ENCODE measurements at places on chromosomes 4 and X.
A peak's percentile ranks its signal among the peaks of the same experiment; 100 is the strongest.

DNA sequence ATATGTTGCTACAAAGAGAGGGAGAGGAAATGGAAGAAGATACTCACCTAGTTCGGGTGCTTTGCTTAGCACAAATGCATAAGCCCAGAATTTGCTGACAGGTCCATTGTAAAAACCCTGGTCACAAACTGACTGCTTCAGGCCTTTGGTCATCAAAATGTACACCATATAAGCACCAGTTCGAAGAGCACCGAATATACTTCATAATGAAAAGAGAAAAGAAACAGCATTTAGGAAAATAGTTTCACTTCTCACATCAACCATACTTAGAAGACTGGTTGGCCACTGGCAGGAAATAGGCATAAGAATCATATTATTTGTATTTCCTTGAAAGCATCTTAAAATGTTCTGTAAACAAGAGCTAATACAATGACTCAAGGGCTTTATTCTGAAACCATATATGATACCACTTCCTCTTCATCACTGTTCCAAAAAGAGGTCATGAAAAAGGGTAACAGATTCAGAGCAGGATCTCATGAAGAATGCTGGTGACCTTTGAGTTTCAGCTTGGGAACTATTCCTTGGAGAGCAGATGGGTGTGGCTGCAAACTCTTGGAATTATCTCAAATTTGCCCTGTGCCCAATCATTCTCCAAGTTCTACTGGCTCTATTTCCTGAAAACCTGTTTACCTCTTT, 138.7 kb downstream of the ELOVL6 start:
- no peak for DNase-seq

DNA sequence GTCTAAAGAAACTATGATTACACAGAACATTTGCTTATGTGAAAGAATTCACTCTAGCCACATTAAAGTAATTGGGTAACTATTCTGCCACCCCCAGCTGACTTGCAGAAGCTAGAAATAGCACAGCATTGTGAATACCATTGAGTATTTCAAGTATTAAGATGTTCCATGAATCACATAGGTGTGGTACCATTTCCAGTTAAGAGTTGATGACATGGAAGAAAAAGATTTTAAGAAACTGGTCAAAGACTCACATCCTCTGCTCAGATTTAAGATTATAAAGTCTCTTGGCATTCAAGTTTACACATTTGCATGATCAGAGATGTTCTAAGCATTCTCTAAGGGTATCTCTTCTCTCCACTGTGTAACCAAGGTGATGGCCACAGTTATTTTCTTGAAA, 287.5 kb downstream of the CAMK2D start:
- no peak for DNase-seq

GRCh38 chrX:37958525-37959211, 47.7 kb upstream of the SYTL5 start:
- DNase-seq = no peak

- DNase-seq = no peak
Observed at GRCh38 chr4:188206783-188207182, 67.5 kb downstream of the TRIML1 start.

- DNase-seq = no peak
Observed at GRCh38 chrX:10922159-10922558, 189.0 kb upstream of the HCCS start.

DNA sequence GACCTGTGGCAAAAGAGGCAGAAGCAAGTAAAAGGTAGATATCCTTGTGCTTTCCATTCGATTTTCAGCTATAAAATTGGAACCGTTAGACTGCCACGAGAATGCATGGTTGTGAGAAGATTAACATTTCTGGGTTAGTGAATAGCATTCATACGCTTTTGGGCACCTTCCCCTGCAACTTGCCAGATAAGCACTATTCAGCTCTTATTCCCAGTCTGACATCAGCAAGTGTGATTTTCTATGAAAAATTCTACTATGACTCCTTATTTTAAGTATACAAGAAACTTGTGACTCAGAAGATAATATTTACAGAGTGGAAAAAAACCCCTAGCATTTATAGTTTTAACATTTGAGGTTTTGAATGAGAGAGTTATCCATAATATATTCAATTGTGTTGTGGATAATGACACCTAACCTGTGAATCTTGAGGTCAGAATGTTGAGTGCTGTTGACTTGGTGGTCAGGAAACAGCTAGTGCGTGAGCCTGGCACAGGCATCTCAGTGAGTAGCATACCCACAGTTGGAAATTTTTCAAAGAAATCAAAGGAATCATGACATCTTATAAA, 3.9 kb downstream of the FGB start:
- no peak for DNase-seq

DNA sequence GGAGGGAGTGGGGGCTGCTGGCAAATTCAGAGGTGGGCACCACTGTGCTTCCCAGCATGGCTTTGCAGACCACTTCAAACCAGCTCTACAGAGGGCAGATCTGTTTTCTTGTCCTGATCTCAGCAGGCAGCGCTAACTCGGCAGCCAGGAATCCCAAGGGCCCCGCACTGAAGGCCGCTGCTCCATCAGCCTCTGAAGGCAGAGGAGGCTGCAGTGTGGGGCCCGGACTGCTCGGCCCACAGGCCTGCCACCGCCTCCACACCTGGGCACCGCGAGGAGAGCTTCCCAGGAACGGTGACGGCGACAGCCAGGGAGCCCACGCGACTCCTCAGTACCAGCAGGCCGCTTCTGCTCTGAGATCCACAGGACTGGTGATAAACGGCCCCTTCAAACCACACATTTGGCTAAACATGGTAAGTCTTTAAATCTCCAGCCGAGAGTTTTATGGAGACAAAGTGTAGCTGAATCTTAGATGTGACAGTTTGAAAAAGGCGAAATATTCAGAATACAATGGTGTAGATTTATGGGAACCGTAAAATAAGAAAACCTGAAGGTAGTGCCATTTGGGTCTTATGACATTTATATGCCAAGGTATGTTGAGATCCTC, 23.6 kb downstream of the DCTD start:
- DNase-seq = no peak

DNA sequence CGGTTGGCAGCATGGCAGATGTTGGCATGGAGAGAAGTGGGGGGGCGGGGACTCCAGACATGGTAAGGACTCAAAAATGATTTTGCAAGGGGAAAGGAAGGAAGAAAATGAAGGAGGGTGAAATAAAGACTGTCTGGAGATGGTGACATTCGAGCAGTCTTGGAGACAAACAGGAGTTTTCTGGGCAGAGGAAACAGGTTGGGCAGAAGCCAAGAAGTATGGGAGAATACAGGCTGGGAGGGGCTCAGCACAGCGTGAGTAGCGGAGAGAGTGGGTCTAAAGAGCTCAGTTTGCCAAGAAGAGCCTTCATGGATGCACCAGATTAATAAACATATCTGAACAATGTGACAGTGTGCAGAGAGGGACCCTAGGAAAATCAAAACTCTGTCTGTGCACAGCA, 13.3 kb upstream of the CRMP1 start:
- no peak for DNase-seq

GRCh38 chr4:88097301-88097700, 61.1 kb downstream of the ABCG2 start:
- DNase-seq = no peak

- DNase-seq = no peak
Observed at GRCh38 chrX:110043506-110043905, 40.6 kb downstream of the TMEM164 start.

GRCh38 chrX:150155436-150156035, 207.6 kb upstream of the MAMLD1 start:
- no peak for DNase-seq

GRCh38 chr4:157751631-157752030, 421.2 kb downstream of the GASK1B start:
- DNase-seq = no peak

GRCh38 chrX:131277543-131278136, 11.5 kb downstream of the IGSF1 start:
- DNase-seq = no peak

- DNase-seq = no peak
Observed at GRCh38 chr4:38923746-38924145, 56.1 kb downstream of the FAM114A1 start.

GRCh38 chr4:173514641-173515217, 15.3 kb downstream of the HAND2 start:
- DNase-seq = no peak

GRCh38 chr4:4574052-4574451, 32.2 kb upstream of the STX18 start:
- DNase-seq = no peak

DNA sequence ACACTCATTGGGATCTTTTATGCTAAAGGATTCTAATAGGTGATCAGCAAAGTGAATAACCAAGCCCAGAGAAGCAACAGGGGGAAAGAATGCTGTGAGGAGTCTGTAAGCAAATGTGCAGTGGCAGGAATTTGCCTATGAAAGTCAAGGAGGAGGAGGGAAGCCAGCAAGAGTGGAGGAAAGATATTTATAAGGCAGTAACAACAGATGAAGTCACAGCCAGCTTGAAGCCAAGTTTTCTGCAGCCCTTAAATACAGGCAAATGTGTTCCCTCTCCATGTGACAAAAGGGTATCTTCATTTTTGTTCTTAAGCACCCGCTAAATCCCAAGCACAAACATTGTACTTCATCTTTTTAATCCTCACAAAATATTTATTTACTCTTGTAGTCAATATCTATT, 275.0 kb upstream of the CLNK start:
- no peak for DNase-seq

- peak; percentile 67 for DNase-seq
Observed at GRCh38 chr4:79923281-79923680, 149.7 kb downstream of the ANTXR2 start.

DNA sequence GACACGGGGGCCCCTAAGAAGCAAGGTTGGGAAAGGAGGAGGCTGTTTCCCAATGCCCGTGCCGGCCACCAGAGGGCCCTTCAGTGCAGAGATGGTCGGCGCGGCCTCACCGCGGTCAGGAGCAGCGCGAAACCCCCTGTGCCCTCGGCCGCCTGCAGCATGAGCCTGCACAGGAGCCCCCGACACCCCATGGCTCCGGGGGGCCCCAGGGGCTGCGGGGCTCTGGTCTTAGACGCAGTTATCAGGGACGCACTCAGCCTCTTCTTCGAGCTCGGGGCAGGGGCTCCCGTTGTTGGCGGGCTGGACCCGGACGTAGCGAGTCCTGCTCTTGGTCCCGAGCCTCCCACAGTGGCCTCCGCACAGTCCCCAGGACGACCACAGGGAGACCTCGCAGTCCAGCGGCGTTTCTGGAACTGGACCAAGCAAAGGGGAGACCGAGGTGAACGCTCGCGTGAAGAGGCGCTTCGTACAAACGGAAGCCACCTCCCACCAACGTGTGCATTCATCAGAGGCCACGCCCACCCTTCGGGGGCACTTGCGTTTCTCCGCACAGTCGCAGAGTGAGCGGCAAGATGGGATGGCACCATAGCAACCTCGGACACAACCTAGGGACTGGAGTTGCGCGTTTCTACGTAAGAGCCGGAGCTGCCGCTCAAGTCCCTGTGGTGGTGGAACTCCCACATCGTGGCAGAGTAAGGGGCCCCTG, 5.0 kb downstream of the SPON2 start:
- DNase-seq = peak; percentile 31

GRCh38 chr4:119103263-119103662, 32.4 kb upstream of the MYOZ2 start:
- DNase-seq = no peak

DNA sequence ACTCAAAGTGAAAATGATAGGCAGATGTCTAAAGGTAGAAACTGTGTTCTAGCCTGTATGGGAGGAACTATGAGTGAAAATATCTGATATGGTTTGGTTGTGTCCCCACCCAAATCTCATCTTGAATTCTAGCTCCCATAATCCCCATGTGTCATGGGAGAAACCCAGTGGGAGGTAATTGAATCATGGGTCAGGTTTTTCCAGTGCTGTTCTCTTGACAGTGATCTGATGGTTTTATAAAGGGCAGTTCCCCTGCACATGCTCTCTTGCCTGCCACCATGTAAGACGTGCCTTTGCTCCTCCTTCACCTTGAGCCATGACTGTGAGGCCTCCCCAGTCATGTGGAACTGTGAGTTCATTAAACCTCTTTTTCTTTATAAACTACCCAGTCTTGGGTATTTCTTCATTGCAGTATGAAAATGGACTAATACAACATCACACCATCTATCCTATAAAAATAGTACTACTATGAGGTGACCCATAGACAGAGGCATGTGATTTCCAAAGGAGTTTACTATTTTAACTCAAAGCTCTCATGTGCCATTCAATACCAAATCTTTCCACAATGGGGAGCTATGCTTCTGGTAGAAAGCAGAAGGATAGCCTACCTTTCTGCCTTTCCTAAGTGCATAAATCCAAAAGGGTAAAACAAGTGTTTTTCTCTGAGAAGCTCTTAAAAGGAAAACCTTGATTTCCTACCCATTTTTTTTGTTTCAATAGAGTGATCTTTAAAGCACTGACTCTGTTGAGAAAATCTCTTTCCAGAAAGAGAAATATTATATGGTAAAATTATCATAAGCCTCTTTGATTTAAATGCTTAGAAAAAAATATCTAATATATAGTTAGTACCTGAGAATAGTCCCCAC, 38.8 kb downstream of the SEC31A start:
- peak; percentile 3 for DNase-seq

GRCh38 chr4:122083351-122083750, 68.8 kb upstream of the BLTP1 start:
- DNase-seq = no peak

DNA sequence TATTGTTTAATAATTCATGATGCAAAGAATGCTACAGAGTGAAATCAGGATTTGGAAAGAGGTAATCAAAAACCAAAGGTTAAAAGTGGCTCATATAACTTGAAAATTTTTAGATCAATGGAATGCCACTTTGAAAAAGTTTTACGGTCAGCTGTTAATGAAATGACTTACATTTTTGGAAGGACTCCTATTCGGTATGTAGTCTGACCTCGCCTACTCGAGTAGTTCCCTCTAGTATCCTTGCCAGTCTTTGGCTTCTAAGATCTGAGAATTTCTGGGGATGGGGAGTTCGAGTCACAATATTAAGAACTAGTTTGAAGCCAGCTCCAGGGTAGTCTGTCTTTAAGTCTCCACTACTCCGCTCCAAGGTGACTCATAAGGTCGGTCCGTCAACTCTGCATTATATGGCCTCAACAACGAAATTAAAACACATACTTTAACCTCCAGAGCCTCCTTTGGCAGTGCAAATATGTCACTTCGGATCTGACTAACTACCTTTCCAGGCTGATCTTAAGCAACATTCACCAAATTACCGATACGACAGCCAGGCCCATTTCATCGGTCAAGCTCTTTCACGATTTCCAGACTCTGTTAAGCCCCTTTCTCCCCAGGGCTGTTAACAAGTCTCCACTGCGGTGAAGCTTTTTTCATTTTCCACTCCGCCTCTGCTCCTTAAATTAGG, 733 bp upstream of the NAA15 start:
- peak; percentile 36 for DNase-seq

All from bone marrow (tissue), 2 donors.